Caudate nucleus (tissue), 63 donors: ENCODE measurements at places on chromosomes 2 and 18.

DNA sequence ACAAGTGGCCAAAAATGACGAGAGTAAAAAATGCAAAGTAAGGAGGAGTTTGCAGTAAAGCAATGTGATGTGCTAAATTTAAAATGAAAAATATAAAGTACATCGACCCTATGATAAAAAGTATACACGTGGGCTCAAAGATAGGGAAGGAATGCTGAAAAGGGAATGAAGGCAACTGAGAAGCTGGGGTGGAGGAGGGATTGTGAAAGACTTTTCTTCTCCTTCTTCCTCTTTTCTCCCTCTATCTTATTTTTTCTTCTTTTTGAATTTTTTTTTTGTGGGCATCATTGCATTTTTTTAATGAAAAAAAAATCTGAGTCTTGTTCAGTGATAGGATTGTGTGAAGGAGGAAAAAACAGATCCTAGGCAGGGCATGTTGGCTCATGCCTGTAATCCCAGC lies 57.6 kb upstream of the STK17B start:
- DNase-seq, result no peak

- no peak for DNase-seq
Observed at GRCh38 chr2:229057976-229058553, 213.0 kb downstream of the PID1 start.

DNA sequence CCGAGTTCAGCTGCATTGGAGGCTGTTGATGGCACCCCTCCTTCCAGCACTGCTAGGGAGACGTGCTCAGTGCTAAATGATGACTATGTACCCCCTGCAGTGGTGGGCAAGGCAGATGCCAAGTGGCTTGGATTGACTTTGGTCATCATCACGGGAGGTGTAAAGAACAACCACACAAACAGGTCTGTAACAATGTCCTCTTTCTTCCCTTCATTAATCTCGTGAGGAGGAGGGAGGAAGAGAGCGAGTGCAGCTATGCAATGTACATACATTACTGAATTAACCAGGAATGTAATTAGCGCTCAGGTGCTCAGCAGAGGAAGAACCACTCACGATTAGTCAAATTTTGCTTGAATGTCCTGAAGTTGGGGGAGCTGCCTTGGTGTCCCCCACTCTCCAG lies 173.9 kb upstream of the SKOR2 start:
- no peak for DNase-seq

DNA sequence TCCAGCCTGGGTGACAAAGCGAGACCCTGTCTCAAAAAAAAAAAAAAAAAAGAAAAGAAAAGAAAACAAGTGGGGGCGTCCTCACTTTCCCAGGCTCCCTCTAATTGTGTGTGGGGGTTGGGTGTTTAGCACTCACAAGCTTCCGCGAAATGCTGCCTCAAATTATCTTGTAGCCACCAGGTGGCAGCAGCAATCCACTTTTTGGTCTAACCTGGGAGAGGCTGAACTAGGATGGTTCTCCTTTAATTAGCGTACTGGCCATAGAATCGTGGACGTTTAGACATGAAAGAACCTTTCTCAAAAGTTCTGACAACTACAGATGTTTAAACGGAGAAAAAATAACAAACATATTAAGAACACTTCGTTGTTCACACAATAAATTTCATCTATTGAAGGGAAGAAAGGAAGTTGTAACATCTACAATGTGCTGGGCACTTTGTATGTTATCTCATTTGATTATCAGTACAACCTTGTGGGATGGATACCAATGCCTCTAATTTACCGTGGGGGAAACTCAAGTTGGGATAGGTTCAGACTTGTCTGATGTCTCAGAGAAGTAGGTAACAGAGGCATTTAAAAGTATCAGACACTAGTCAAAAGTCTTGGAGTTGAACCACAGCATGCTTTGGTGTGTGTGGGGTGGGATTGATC lies 122.7 kb upstream of the NABP1 start:
- peak; percentile 51 for DNase-seq

DNA sequence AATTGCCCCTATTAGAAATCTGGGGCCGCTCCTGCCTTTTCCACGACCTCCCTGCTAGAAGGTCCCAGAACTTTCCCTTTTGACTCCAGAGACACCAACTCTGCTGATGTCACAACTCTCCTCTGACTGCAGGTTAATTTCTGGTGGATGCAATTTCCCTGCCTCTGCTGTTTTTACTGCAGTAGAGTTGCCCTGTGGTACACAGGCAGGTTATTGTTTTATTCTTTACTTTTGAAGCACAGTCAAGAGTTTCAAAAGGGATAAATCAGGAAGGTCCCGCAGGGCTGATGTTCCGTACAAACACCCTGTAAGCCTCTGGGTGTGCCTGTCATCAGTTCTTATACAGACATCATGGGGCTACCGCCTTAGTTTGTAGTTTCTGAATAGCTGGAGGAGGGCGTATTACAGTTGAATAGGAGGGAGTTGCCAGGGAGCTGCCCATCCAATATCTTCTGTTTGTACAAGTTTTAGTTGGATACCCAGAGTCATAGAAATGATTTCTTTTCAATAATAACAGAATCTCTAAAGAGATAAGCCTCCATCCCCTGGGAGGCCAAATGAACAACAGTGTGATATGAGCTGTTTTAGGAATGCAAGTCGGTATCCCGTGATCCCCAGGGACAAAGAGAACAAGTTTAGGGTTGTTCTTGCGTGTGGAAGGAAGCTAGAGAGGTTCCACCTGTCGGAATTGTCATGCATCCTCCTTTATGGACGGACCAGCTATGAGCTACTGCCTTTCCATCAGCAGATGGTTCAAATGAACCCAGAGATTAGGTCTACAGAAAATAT lies 108.4 kb upstream of the COPS8 start:
- no peak for DNase-seq

- no peak for DNase-seq
Observed at GRCh38 chr18:74368901-74369705, 53.5 kb downstream of the C18orf63 start.

GRCh38 chr18:35086704-35087103 lies 45.5 kb downstream of the MAPRE2 start:
- DNase-seq, result no peak

DNA sequence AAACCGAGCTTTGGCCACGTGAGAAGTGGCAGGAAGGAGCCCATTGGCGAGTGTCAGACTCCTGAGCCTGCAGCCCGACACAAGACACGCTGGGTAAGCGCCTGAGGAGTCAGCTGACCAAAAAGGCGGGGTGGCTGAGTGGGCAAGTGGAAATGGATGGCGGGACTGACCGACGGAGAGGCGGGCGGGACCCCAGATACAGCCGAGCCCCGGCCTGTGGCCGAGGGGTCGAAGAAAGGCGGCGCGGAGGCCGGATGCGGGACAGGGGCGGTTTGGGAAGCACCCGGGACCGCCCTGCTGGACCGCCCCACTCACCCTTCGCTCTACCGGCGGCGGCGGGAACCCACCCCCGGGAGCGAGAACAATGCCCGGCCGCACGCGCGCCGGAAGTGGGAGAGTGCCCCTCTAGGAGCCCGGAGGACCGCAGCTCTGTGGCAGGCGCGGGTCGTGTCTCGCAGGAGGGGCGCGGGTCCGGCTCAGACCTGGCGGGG lies 22.8 kb downstream of the ZSCAN30 start:
- DNase-seq, result peak; percentile 43
